ENCODE measurements at places on chromosomes 11 and 22.
A peak's percentile ranks its signal among the peaks of the same experiment; 100 is the strongest.

DNA sequence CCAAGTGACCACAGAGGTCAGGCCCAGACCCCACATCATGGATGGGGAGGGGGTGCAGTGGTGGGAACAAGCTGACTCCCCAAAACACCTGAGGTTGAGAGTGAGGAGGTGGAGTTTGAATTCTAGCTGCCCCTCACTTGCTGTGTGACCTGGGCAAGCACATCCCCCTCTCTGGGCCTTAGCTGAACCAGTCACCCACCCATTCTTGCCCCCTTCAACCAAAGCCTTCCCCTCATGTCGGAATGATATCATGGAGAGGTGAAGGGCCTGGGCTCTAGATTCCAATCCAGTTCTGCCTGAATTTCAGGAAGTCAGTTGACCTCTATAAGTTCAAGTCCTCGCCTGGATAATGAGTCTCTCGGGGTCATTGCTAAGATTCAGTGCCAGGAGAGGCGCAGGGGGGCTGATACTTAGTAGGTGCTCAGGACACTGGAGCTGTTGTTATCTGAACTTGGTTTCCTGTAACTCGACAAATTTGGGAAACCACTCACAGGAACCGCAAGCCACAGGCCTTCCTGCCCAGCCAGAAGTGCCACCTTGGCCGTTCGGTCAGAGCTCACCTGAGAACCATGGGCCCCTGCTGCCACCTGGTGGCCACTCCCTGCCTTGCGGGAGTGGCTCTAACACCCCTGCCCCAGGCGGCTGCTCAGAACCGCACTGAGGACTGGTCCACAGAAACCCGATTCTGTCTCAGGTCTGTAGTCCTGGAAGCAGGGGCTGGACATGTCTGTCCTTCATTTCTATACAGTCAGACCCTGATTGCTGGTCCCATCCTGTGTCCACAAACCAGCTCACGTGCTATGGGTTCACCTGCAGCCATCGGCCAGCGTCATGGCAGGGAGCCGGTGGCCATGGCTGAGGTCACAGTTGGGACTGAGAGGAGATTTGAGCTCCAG lies 6.9 kb downstream of the CDC42EP1 start:
- DNase-seq = no peak

DNA sequence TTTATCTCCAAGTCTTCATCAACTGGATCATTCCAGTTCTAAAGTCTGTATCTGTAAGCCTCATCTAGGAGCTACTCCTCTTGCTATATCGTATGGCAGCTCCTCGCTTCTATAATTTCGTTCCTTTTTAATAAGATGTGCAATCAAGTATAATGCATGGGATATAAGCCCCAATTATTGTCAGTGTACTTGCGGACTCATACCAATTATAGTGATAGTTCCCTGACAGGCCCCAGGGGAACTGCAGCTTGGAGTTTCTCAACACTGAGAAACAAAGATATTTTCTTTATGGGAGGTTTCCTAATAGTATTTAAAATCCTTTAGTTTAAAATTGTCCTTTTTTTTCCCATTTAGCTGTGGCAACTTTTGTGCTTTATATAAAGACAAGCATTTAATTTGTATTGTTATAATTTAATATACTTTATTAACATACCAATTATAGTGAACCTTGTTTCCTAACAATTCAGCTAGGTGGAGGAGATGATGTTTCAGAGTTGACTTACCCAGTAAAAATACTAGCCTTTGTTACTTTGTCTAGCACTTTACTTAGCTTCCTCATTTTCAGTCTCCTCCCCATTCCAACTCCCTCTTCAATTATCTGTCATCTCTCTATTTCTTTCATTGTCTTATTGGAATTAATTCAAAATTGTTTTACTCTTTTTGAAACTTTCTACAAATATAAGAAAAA lies 25.3 kb upstream of the DDX17 start:
- DNase-seq = no peak

GRCh38 chr11:87473174-87473573 lies 435.4 kb downstream of the TMEM135 start:
- peak; percentile 72 for DNase-seq

DNA sequence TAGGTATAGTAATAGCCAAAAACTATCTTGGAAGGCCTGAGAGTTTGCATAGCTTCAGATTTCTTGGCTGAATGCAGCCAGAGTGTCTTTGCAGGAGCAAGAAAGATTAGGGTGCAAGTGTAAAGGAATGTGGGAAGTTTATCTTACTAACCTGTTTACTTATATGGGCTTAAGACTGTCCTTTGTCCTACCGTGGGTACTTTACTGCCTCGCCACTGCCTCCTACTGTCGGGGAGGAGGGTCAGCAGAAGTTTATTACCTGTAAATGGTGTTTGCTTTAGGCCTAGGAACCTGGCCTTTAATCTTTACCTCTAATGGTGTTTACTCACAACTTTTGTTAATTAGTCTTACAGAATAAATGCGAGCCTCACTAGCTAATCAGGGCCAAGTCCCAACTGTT lies 633.8 kb downstream of the DLG2 start:
- no peak for DNase-seq
